Activated CD4-positive, alpha-beta T cell treated with anti-CD3 and anti-CD28 coated beads for 36 hours (primary cell): ENCODE measurements at places on chromosomes 1 and 21. TPM values are rescaled to one million over a fixed set of nuclear protein-coding genes. Genes with fewer than 3 reads are reported as not detected.
A peak's percentile ranks its signal among the peaks of the same experiment; 100 is the strongest.

The CSF3R gene
- total RNA-seq: 0.33 TPM

The HTR6 gene
- total RNA-seq: 1.1 TPM

The PTPRC gene
- 564 TPM for total RNA-seq

DNA sequence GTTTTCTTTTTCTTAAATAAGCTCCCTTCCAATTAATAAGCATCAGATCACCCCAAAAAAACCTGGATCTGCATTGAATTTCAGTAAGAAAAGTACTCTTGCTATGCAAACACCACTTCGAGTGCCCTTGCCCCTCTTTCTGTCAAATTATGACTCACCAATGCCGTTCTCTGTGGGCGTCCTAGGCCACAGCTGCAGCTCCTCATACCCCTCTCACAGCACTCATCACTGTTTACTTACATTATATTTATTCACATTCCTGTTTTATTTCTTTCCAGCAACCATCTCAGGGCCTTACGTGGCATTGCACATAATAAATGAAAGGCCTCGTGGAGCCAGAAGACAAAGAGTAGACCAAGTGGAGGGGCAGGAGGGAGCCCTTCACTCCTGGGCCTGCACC, 99.1 kb upstream of the CTTNBP2NL start:
- H3K36me3 ChIP-seq: no peaks in the 10 kb centered on the region
- H3K27ac ChIP-seq: no peak overlapping the region
- H3K4me3 ChIP-seq: no peak overlapping the region
- no peaks in the 10 kb centered on the region for H3K4me1 ChIP-seq
- H3K27me3 ChIP-seq: peaks cover 10% of the 10 kb centered on the region

The CFHR2 gene
- not detected for total RNA-seq

GRCh38 chr1:9269721-9270120, 23.0 kb upstream of the SPSB1 start:
- H3K36me3 ChIP-seq: peaks cover 1% of the 10 kb centered on the region
- H3K4me1 ChIP-seq: peaks cover 2% of the 10 kb centered on the region
- no peak overlapping the region for H3K4me3 ChIP-seq
- no peak overlapping the region for H3K27ac ChIP-seq

DNA sequence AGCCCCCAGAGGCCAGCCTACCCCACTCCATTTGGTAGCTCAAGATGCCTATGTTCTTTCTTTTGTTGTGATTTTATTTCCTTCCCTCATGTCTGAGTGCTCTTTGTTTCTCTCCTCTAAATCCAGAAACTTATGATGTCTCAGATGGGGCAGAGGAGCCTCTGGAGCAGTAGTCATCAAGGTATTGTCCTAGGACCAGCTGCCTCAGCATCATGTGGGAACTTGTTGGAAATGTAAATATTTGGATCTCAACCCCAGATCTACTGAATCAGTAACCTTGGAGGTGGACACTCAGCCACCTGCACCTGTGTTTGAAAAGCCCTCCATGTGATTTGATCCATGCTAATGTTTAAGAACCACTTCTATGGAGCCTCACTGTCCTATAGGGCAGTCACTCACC, 593.1 kb upstream of the PLXNA2 start:
- H3K27ac ChIP-seq: no peak overlapping the region
- no peak overlapping the region for H3K4me3 ChIP-seq
- no peaks in the 10 kb centered on the region for H3K4me1 ChIP-seq
- peaks cover 2% of the 10 kb centered on the region for H3K27me3 ChIP-seq
- no peaks in the 10 kb centered on the region for H3K36me3 ChIP-seq

DNA sequence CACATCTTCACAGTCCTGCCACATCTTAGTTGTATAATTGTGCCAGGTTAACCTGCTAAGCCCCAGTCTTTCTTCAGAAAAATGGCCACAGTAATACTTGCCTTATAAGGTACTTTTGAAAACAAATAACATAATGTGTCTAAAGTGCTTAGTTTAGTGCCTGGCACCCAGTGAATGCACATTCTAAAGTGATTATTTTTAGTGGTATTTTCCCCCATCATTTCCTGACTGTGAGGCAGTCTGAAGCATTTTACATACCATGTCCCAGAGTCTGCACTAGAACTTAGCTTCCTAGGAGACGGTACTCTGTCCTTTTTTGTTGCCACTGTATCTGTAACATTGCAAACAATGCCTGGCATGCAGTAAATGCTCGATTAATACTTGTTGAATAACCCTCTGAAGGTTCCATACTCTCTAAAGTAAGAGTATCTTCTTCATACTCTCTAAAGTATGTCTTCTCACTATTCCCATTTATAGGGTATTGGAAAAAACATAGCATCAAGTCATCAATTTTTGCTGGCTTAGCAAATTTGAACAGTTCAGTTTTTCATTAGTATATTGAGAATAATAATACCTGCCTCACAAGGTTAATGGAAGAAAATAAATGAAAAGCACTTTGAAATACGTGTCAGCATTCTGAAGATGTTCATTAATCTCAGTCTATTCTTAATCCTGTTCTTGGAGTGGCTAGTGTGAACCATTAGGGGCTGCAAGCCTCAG, 43.7 kb downstream of the FMO3 start:
- peaks cover 3% of the 10 kb centered on the region for H3K27me3 ChIP-seq
- no peaks in the 10 kb centered on the region for H3K36me3 ChIP-seq
- H3K27ac ChIP-seq: no peak overlapping the region
- no peaks in the 10 kb centered on the region for H3K4me1 ChIP-seq
- no peak for DNase-seq

DNA sequence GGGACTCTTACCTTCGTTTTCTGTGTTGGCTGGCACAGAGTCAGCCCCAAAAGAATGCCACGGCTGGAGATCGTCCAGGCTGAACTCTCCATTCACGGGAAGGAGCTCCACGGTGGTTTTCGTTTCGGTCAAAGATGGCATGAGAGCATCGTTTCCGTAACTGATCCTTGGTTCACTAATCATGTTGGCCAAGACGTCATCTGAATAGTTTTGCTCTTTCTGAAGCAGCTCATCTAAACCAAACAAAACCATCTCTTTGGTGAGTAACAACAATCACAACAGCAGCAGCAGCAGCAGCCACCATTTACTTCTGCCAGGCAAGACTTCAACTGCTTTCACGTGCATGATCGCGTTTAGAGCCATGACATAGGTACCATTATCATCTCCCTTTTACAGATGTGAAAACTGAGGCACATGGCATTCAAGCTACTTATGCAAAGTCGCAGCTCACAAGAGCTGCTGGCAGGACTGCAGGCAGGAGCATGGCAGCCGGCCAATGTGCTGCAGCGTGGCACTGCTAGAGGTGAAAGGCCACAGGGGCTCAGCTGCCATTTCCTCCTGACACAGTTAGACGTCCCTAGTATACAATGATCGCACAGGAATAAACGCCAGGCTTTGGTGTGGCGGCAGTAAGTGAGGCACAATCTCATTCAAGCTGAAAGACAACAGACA, 177.1 kb downstream of the GABPA start:
- no peaks in the 10 kb centered on the region for H3K36me3 ChIP-seq
- H3K4me3 ChIP-seq: no peak overlapping the region
- no peaks in the 10 kb centered on the region for H3K27me3 ChIP-seq
- no peak overlapping the region for H3K27ac ChIP-seq
- no peak for DNase-seq

- no peak overlapping the region for H3K27ac ChIP-seq
- no peaks in the 10 kb centered on the region for H3K27me3 ChIP-seq
- H3K4me1 ChIP-seq: peaks cover 19% of the 10 kb centered on the region
- no peak overlapping the region for H3K4me3 ChIP-seq
- H3K36me3 ChIP-seq: peaks cover 3% of the 10 kb centered on the region
Measured at GRCh38 chr1:23865543-23865930, 2.6 kb downstream of the FUCA1 start.

The SELL gene
- 262 TPM for total RNA-seq

GRCh38 chr1:201153474-201154388, 543 bp downstream of the TMEM9 start:
- H3K4me1 ChIP-seq: peaks cover 18% of the 10 kb centered on the region
- peak overlapping the region; percentile 78 for H3K4me3 ChIP-seq
- no peak for DNase-seq

The LEFTY2 gene
- not detected for total RNA-seq

DNA sequence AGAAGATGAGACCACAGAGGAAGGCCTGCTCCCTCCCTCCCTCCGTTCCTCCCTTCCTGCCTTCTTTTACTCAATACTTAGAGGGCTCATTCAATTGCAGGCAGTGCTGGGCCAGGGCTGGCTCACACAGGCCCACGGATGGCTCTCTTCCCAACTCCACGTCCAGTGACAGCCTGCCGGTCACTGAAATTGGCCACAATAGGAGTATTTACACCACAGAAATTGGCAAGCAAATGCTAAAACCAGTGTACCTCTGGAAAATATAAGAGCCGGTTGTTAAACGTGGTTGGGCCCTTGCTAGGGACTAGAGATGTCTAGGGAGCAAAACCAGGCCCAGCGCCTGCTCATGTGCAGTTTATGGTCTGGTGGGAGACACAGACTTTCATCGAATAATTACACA, 72.4 kb upstream of the TMEM51 start:
- no peak overlapping the region for H3K4me3 ChIP-seq
- no peaks in the 10 kb centered on the region for H3K36me3 ChIP-seq
- no peaks in the 10 kb centered on the region for H3K4me1 ChIP-seq

DNA sequence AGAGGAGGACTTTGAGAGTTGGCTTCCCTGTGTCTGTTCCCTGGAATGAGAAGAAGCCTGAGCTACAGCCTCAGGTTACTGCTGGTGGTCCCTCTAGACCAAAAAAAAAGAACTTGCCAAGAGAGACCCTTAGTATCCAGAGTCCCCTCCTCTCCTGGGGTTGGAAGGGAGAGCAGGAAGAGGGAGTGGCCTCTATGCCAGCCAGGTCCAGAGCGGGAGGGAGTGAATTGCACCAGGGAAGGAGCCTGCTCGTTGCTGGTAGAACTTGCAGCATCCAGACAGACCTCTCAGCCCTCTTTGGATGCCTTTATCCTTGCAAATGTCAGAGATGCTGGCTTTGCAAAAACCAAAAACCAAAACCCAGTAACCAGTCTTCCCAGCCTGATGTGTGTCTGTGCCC, 491.3 kb upstream of the VAMP3 start:
- no peak overlapping the region for H3K4me3 ChIP-seq
- peaks cover 22% of the 10 kb centered on the region for H3K27me3 ChIP-seq
- H3K27ac ChIP-seq: no peak overlapping the region
- DNase-seq: no peak

The INSRR gene
- 0.14 TPM for total RNA-seq

DNA sequence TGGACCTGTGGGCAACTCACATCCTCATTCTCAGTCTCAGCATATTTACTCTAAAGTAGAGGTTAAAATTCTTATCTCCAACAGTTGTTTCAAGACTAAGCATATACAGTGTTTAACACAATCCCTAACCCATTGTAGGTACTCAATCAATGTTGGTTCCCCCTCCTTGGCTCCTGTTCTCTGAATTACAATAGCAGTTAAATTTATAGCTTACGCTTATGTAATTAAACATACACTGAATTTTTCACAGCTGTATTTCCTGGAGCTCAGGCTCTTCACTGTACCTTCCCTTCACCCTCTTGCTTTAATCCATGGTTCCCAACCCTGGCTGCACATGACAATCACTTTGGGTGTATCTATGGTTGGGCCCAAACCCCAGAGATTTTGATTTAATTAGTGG, 89.4 kb downstream of the LPAR3 start:
- H3K4me1 ChIP-seq: no peaks in the 10 kb centered on the region
- no peaks in the 10 kb centered on the region for H3K36me3 ChIP-seq
- DNase-seq: no peak
- peaks cover 6% of the 10 kb centered on the region for H3K27me3 ChIP-seq

DNA sequence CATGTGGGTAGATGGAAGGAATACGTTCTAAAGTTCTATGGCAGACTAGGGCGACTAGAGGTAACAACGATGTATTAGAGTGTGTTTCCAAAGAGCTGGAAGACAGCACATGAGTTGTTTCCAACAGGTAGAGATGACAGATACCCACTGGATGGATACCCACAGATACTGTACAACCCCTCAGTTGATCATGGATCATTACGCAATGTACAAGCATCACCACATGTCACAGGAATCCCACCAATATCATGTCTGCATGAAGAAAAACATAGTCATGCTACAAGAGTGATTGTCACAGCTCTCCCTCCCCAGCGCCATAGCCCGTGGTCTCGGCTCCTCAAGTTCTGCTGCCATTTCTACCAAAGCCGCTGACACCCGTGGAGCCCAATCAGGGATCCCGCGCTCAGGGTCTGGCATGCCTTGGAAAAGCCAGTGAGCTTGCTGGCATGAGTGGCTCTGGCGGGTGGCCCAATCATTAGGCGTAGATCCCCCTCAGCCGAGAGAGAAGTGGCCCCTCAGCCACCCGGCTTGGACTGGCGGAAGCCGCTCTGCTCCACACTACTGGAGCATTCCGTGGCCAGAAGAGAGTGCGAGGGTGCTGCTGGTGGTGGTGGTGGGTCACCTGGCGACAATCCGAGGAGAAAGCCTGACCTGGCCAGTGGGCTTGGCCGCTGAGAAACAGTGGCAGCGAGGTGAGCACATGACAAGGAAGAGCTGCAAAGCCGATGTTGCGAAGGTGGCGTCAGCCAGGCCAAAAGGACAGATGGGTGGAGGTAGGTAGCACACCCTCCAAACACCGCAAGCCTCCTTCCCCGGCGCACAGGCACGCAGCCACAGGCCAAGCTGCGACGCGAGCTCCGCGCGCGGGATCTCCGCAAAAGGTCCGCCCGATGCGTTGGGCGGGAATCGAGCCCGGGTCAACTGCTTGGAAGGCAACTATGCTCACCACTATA, 65.7 kb upstream of the FCGR2A start:
- H3K27me3 ChIP-seq: peaks cover 27% of the 10 kb centered on the region
- peak; percentile 55 for DNase-seq
- H3K4me3 ChIP-seq: peak overlapping the region; percentile 82
- H3K4me1 ChIP-seq: peaks cover 10% of the 10 kb centered on the region
- peaks cover 2% of the 10 kb centered on the region for H3K36me3 ChIP-seq

DNA sequence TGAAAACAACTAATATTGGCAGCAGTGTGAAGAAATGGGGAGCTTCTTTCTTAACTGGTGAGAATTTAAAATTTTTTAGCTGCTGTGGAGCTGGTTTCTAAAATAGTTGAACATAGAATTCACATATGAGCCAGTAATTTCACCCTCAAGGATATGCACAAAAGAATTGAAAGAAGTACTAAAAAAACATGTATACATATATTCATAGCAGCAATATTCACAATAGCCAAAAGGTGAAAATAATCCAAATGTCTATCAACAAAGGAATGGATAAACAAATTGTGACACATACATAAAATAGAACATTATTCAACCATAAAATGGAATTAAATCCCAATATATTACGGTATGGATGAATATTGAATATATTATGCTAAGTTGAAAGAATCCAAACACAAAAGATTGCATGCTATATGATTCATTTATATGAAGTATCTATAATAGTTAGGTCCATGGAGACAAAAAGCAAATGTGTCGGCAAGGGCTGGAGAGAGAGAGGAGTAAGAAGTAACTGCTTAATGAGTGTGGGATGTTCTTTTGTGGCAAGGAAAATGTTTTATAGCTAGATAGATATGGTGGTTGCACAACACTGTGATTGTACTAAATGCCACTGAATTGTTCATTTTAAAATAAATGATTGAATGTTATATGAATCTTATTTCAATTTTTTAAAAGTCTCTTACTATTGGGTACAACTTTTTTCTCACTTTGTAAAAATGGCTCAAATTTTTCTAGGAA, 14.8 kb upstream of the COL11A1 start:
- H3K4me1 ChIP-seq: no peaks in the 10 kb centered on the region
- no peak overlapping the region for H3K4me3 ChIP-seq
- H3K27me3 ChIP-seq: no peaks in the 10 kb centered on the region
- DNase-seq: no peak
- H3K36me3 ChIP-seq: no peaks in the 10 kb centered on the region
- H3K27ac ChIP-seq: no peak overlapping the region

GRCh38 chr1:64343105-64343822, 126.7 kb upstream of the CACHD1 start:
- no peak for DNase-seq
- peaks cover 7% of the 10 kb centered on the region for H3K27me3 ChIP-seq
- H3K36me3 ChIP-seq: no peaks in the 10 kb centered on the region
- H3K4me3 ChIP-seq: no peak overlapping the region

GRCh38 chr1:218613105-218613504, 268.0 kb downstream of the TGFB2 start:
- no peak for DNase-seq
- H3K36me3 ChIP-seq: no peaks in the 10 kb centered on the region
- H3K27me3 ChIP-seq: no peaks in the 10 kb centered on the region
